Peyer's patch (tissue), 4 donors: ENCODE measurements at places on chromosomes 7 and 10. TPM values are rescaled to one million over a fixed set of nuclear protein-coding genes. Genes with fewer than 3 reads are reported as not detected.
A peak's percentile ranks its signal among the peaks of the same experiment; 100 is the strongest.

Gene TUBAL3
- 95.4 TPM for total RNA-seq

Gene CFAP69
- 2.3 TPM for total RNA-seq

DNA sequence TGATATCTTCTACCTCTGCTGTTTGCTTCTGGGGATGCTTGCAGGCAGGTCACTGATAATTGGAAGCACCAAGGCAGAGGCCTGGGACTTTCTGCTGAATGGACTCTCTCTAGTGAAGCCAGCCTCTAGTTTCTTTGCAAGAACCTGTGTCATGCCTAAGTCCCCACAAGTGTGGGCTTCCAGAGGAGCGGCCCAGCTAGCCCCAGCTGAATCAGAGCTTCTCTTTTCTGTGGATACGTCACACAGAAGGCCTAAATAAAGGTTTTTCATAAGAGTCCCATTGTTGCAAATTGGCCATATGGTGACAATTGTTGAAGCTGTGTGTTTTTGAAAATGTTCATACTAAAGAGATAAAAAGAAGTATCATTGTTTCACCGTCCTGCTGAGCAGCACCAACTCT is 6.8 kb upstream of the OPALIN start:
- no peaks in the 10 kb centered on the region for H3K36me3 ChIP-seq
- H3K27me3 ChIP-seq: no peaks in the 10 kb centered on the region
- H3K4me3 ChIP-seq: no peak overlapping the region
- H3K27ac ChIP-seq: no peak overlapping the region

- no peak overlapping the region for H3K4me3 ChIP-seq
- no peaks in the 10 kb centered on the region for H3K36me3 ChIP-seq
- no peak overlapping the region for H3K27ac ChIP-seq
- no peaks in the 10 kb centered on the region for H3K27me3 ChIP-seq
Observed at GRCh38 chr7:3336042-3336665, 35.1 kb downstream of the SDK1 start.

Gene TRIM4
- 57.4 TPM for total RNA-seq

- no peaks in the 10 kb centered on the region for H3K4me1 ChIP-seq
- H3K4me3 ChIP-seq: no peak overlapping the region
- no peaks in the 10 kb centered on the region for H3K36me3 ChIP-seq
- H3K27ac ChIP-seq: no peak overlapping the region
- H3K27me3 ChIP-seq: no peaks in the 10 kb centered on the region
- DNase-seq: no peak
Observed at GRCh38 chr10:63770523-63770922, 249.3 kb downstream of the REEP3 start.

Gene HOXA5
- 24.3 TPM for total RNA-seq

Gene TMEM273
- 2.7 TPM for total RNA-seq

DNA sequence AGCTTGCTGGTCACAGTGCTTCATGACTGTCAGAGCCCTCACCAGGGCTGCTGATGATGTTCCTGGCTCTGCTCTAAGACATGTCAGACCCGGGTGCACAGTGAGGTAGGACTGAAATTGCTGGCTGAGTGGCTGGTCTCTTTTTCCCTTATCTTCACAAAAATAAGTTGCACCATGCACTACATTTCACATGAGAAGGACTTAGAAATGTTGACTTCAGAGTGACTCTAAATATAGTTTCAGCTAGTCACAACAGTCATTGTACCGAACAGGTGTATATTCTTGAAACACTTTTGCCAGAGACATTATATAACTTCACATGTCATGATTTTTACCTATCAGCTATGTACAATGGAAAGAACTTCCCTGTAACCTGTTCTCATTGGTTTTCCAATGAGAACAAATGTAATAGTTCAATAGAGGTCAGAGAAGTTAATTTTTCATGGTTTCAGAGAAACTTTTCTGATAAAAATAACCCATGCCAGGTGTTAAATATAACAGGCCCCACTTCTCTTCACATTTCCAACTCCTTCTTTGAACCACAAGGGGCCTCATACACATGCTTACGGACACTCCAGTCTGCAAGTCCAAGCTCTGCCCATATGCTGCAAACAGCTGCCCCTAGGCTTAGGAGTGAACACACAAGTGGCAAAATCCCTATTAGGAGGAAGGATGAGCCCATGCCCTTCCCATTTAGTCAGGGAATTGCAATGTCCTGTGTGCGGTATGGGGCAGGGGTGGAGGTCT is 115.6 kb downstream of the CDK6 start:
- no peak overlapping the region for H3K4me3 ChIP-seq
- no peak for DNase-seq
- H3K27ac ChIP-seq: no peak overlapping the region
- peaks cover 10% of the 10 kb centered on the region for H3K4me1 ChIP-seq

- H3K4me1 ChIP-seq: no peaks in the 10 kb centered on the region
- no peak overlapping the region for H3K27ac ChIP-seq
- no peaks in the 10 kb centered on the region for H3K36me3 ChIP-seq
Observed at GRCh38 chr10:116538456-116538855, 7.3 kb upstream of the PNLIP start.

Gene CAMK2B
- 3.9 TPM for total RNA-seq

Gene NEUROG3
- 1.1 TPM for total RNA-seq

GRCh38 chr10:132499367-132499685 is 38.3 kb upstream of the INPP5A start:
- no peak for DNase-seq
- no peaks in the 10 kb centered on the region for H3K4me1 ChIP-seq
- no peaks in the 10 kb centered on the region for H3K36me3 ChIP-seq
- no peak overlapping the region for H3K4me3 ChIP-seq
- no peak overlapping the region for H3K27ac ChIP-seq

- H3K4me3 ChIP-seq: peak overlapping the region; percentile 39
- peaks cover 15% of the 10 kb centered on the region for H3K4me1 ChIP-seq
- H3K27ac ChIP-seq: no peak overlapping the region
- peak; percentile 91 for DNase-seq
- no peaks in the 10 kb centered on the region for H3K36me3 ChIP-seq
Observed at GRCh38 chr7:44145969-44146911, 5.1 kb upstream of the MYL7 start.

Gene GBX1
- total RNA-seq: not detected

DNA sequence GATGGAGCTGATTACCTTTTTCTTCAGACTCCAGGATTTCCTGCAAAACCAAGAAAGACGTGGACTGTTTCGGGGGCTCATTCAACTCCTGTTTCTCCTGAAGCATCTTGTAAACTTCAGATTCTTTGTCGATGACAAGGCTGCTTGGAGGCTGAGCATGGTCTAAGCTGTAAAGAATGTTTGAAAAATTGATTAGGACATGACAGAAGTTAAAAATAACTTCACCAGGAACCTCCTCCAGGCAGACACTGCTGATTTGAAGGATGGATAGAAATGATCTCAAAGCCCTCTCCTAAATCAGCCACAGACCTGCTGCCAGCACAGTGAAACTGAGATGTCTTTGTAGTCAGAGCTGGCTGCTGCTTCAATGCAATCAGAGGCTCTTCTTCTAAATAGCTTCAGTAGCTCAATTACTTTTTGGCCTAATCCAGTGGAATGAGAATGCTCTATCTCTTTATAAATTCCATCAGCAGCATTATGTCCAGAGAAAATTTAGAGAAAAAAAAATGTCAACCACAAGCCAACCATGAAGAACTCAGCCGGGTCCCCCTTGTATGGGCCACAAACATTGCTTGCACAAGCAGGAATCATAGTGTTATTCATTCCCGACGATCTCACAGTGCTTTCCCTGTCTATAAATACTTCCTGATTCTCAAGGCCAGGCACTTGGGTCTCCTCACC is 43.5 kb downstream of the PDLIM1 start:
- peak overlapping the region; percentile 13 for H3K27ac ChIP-seq
- no peaks in the 10 kb centered on the region for H3K36me3 ChIP-seq
- DNase-seq: no peak
- H3K4me1 ChIP-seq: peaks cover 18% of the 10 kb centered on the region

Gene WNT8B
- not detected for total RNA-seq

DNA sequence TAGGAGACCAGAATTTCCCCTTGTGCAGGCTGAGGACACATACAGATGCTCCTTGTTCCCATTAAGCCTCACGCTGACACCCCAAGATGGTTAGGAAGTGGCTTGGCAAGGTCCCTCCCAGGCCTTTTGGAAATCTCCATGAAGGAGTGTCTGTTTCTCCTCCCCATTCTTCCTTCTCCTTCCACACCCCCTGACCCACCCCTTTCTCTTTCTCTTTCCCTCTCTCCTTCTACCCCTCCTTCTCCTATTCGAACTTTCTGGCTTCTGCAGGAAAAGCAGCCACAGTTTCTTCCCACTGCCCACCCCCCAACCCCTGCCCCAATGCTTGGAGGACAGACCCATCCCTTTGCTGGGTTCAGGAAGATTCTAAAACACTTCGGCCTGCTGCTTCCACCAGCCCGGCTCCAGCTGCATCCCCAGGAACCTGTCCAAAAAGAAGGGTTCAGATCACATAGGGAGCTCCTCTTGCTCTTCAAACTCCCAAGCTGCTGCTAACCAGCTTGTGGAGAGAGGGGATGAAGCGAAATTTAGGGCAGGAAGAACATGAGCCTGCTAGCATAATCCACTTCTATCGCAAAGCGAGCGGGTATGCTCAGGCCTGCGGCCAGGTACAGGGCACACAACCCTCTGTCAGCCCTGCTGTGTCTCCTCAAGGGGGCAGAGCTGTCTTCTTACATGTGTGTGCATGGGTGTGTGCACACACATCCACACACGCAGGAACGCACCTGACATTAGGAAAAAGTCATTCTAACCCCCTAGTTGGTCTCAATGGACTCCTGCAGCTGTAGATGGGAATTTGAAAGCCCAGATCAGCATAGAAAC is 80.4 kb downstream of the PPP1R3C start:
- no peak overlapping the region for H3K4me3 ChIP-seq
- DNase-seq: no peak
- H3K4me1 ChIP-seq: no peaks in the 10 kb centered on the region
- no peak overlapping the region for H3K27ac ChIP-seq
- no peaks in the 10 kb centered on the region for H3K27me3 ChIP-seq

DNA sequence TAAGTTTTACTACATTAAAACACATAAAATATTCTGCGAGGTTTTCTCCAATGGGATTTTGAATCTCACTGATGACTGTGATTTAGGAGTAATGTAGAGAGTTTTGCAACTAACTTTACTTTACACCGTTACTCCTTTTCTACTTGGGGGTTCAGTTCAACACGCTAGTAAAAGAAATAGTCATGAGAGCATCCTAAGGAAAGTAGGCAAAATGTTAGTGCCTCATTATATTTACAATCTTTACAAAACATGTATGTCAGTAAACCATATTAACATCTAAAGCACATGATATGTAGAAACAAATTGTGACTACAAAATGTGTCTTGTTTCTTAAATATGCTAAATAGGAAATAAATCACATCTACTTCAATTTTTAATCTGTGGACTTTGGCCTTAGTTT is 6.0 kb downstream of the MEOX2 start:
- DNase-seq: no peak
- H3K27ac ChIP-seq: no peak overlapping the region
- H3K36me3 ChIP-seq: no peaks in the 10 kb centered on the region
- H3K4me1 ChIP-seq: no peaks in the 10 kb centered on the region

DNA sequence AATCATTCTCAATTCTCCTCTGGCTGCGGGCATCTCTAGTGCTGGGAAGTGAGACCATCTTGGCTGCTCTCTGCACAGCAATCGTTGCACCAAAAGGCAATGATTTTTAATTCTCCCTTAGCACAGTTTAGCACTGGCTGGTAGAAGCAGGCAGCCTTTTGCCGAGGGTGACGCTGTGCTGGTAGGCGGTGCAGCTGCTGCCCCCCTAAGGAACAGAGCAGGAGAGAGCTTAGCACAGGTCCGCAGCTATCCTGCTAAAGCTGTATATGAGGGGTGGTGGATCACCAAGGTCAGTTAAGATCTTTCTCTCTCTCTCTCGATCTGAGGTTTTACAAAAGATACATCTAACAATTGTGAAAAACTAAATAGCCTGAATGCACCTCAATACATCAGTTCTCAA is 390.1 kb downstream of the GATA3 start:
- peak; percentile 50 for DNase-seq
- no peaks in the 10 kb centered on the region for H3K4me1 ChIP-seq
- no peak overlapping the region for H3K27ac ChIP-seq
- H3K36me3 ChIP-seq: no peaks in the 10 kb centered on the region
- H3K27me3 ChIP-seq: no peaks in the 10 kb centered on the region
- no peak overlapping the region for H3K4me3 ChIP-seq

Gene FAM25C
- total RNA-seq: not detected

- no peak for DNase-seq
- H3K27ac ChIP-seq: no peak overlapping the region
Observed at GRCh38 chr10:27638071-27638750, 107.4 kb downstream of the MKX start.

DNA sequence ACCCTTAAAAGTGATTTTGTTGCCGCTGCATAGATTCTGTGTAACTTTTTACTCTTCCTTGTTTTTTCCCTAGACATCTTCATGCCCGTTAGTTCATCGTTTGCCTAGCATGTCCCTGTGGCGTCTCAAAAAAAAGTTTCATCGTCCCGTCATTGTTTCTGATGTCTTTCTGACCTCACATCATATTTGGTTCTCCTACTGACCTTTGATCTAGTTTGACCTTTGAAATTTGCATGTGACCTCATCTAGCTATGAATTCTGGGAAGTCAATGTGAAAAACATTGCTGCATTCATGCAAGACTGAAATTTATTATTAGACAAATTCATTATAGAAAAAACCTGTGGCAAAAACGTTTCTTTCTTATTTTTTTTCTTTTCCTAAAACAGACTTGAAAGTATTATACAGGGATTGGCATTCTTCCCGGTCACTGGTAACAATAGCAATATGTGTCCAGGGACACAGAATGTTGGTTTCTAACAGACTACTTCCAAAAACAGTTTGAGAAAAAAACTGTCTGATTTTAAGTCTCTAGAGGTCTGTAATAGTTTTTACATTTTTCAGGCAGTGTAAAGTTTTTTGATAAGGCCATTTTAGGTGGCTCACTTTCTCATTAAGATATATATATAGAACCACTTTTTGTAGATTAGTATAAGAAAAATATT is 280.9 kb downstream of the USP6NL start:
- DNase-seq: no peak
- no peaks in the 10 kb centered on the region for H3K27me3 ChIP-seq
- no peaks in the 10 kb centered on the region for H3K4me1 ChIP-seq
- no peak overlapping the region for H3K4me3 ChIP-seq
- H3K27ac ChIP-seq: no peak overlapping the region

GRCh38 chr10:21217107-21217506 is 308.4 kb downstream of the SKIDA1 start:
- DNase-seq: no peak
- H3K36me3 ChIP-seq: no peaks in the 10 kb centered on the region
- no peaks in the 10 kb centered on the region for H3K27me3 ChIP-seq

DNA sequence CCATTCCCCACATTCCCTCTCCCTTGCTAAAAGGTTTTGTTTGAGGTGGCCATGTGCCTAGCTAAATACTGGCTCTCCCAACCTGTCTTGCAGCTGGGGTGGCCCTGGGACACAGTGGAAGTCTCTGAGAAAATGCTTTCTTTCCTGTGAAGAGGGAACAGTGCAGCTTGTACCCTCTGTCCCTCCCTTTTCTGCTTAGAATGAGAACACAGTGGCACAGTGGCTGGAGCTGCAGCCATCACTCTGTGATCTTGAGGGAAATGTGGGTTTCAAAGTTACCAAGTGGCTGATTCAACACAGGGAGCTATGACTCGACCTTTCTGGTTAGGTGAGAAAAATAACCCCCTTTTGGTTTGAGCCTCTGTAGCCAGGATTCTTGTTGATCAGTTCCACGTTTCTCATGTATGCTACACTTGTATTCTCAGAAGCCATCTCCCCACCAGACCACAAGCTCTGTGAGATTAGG is 62.7 kb upstream of the CARD11 start:
- no peak for DNase-seq
- H3K36me3 ChIP-seq: no peaks in the 10 kb centered on the region
- no peaks in the 10 kb centered on the region for H3K4me1 ChIP-seq
- no peak overlapping the region for H3K27ac ChIP-seq
- no peaks in the 10 kb centered on the region for H3K27me3 ChIP-seq
- H3K4me3 ChIP-seq: no peak overlapping the region
